ENCODE measurements at places on chromosomes 6 and 20. TPM values are rescaled to one million over a fixed set of nuclear protein-coding genes. Genes with fewer than 3 reads are reported as not detected.

Gene ZNF165
- total RNA-seq: 5.3 TPM

Gene IL17F
- total RNA-seq: not detected

Gene OLIG3
- not detected for total RNA-seq

Gene SIRPG
- total RNA-seq: 0.61 TPM

Gene ARMH2
- not detected for total RNA-seq

Gene TCP11
- total RNA-seq: not detected

Gene GRM4
- total RNA-seq: not detected

Gene CALHM5
- 0.37 TPM for total RNA-seq

GRCh38 chr6:24833711-24834386 lies 35.1 kb upstream of the ARMH2 start:
- no peaks in the 10 kb centered on the region for H3K36me3 ChIP-seq
- no peak overlapping the region for H3K27ac ChIP-seq
- no peaks in the 10 kb centered on the region for H3K27me3 ChIP-seq
- DNase-seq: no peak
- H3K4me3 ChIP-seq: no peak overlapping the region

GRCh38 chr6:46062312-46062711 lies 46.7 kb upstream of the CLIC5 start:
- DNase-seq: peak; percentile 53
- no peaks in the 10 kb centered on the region for H3K27me3 ChIP-seq
- peak overlapping the region; percentile 3 for H3K27ac ChIP-seq
- H3K36me3 ChIP-seq: no peaks in the 10 kb centered on the region

GRCh38 chr6:85354761-85355618 lies 94.9 kb upstream of the NT5E start:
- H3K27ac ChIP-seq: no peak overlapping the region
- DNase-seq: peak; percentile 84
- no peaks in the 10 kb centered on the region for H3K36me3 ChIP-seq
- H3K4me3 ChIP-seq: no peak overlapping the region
- no peaks in the 10 kb centered on the region for H3K4me1 ChIP-seq

DNA sequence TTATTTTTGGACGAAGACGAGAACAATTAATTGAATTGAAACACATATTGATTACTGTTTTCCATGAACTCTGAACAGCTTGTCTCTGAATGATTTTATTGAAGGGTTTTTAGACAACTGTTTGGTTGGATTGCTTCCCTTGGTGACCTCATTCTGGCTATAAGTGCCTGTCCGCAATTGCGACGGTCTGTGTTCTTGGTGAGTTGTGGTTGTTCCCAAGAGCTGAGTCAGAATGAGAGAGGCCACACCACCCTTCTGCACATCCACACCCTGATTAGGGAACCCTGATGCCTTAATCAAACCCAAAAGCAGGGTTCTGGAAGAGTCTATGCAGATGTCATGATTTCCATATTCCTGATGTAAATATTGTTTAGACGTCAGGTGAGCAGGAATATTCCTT lies 747.0 kb downstream of the PTPRT start:
- H3K27ac ChIP-seq: no peak overlapping the region
- no peaks in the 10 kb centered on the region for H3K4me1 ChIP-seq

DNA sequence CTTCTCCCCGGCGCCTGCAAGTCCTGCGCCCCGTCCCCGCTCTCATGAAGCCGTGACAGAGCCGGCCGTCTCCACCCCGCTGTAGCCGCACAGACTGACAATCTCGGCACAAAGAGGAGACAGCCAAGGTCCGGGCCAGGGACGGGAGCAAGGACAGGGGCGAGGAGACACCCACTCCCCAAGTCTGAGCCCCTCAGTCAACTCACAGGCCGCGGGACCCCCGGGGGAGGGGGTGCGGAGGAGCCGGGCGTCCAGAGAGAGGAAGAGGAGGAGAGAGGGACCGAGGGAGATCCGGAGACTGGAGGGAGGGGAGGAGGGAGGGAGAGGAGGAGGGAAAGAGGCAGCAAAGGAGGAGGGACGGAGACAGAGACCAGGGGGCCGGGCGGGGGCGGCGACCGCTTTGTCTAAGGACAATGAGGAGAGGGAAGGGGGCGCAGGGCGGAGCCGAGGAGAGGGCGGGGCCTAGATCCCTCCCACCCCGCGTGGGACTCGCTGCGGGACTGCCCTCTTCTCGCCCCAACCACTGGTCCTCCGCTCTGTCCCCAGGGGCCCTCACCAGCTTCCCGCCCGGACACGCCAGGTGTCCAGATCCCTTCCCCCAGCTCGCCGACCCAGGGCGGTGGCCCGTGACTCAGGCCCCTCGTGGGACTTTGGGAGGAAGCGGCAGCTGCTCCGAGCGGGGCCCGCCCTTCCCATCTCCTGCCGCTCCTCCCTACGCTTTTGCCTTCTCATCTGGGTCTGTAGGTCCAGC lies 638 bp upstream of the PPP1R18 start:
- peak overlapping the region; percentile 53 for H3K4me3 ChIP-seq
- peaks cover 11% of the 10 kb centered on the region for H3K4me1 ChIP-seq
- H3K27ac ChIP-seq: peak overlapping the region; percentile 84
- H3K27me3 ChIP-seq: no peaks in the 10 kb centered on the region

GRCh38 chr6:97658090-97658489 lies 375.1 kb upstream of the MMS22L start:
- no peak overlapping the region for H3K27ac ChIP-seq
- no peaks in the 10 kb centered on the region for H3K4me1 ChIP-seq
- no peak for DNase-seq
- no peaks in the 10 kb centered on the region for H3K27me3 ChIP-seq
- H3K36me3 ChIP-seq: no peaks in the 10 kb centered on the region

- H3K27ac ChIP-seq: no peak overlapping the region
- H3K36me3 ChIP-seq: no peaks in the 10 kb centered on the region
- H3K27me3 ChIP-seq: peaks cover 3% of the 10 kb centered on the region
- no peaks in the 10 kb centered on the region for H3K4me1 ChIP-seq
Observed at GRCh38 chr20:59571151-59571550, 33.2 kb upstream of the PHACTR3 start.

GRCh38 chr6:24844903-24845302 lies 46.2 kb upstream of the ARMH2 start:
- no peaks in the 10 kb centered on the region for H3K4me1 ChIP-seq
- DNase-seq: no peak
- H3K4me3 ChIP-seq: no peak overlapping the region
- H3K27me3 ChIP-seq: no peaks in the 10 kb centered on the region
- no peak overlapping the region for H3K27ac ChIP-seq

- DNase-seq: no peak
- H3K27ac ChIP-seq: no peak overlapping the region
Observed at GRCh38 chr6:142246960-142247359, 54.8 kb upstream of the ADGRG6 start.

GRCh38 chr6:130514712-130515111 lies 148.9 kb downstream of the TMEM200A start:
- no peaks in the 10 kb centered on the region for H3K27me3 ChIP-seq
- H3K4me1 ChIP-seq: no peaks in the 10 kb centered on the region
- no peak overlapping the region for H3K4me3 ChIP-seq

- no peak overlapping the region for H3K4me3 ChIP-seq
- DNase-seq: no peak
- no peaks in the 10 kb centered on the region for H3K36me3 ChIP-seq
- no peaks in the 10 kb centered on the region for H3K4me1 ChIP-seq
- no peak overlapping the region for H3K27ac ChIP-seq
Observed at GRCh38 chr6:126147291-126147815, 161.0 kb downstream of the TRMT11 start.

DNA sequence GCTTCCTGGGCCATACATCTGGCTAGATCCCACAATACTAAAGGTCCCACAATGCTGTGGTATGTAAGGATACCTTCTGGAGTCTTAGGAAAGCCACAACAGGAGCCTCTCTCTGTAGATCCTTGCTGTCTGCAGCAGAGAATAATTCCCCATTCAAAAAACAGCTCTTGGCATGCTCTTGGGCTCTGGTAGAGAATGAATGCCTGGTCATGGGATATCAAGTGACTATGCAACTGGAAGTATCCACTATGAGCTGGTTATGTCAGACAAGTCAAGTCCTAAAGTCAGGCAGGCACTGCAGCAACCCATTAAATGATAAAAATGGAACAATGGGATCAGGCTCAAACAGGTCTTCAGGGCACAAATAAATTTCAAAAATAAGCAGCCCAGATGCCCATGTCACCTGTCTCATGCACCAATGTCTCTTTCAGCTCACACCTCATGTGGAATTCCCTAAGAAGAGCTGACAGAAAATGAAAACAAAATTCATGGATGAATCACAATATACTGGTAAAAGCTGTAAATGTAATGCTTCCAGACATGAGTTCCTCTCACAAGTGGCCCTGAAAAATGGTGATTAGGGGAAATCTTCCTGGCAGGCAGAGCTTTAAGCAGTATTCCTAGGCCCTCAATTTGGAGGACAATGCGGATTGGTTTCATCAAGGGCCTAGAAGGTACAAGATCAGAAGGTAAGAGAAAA lies 4.3 kb downstream of the AK9 start:
- no peaks in the 10 kb centered on the region for H3K4me1 ChIP-seq
- H3K4me3 ChIP-seq: no peak overlapping the region
- H3K36me3 ChIP-seq: no peaks in the 10 kb centered on the region
- H3K27ac ChIP-seq: no peak overlapping the region

DNA sequence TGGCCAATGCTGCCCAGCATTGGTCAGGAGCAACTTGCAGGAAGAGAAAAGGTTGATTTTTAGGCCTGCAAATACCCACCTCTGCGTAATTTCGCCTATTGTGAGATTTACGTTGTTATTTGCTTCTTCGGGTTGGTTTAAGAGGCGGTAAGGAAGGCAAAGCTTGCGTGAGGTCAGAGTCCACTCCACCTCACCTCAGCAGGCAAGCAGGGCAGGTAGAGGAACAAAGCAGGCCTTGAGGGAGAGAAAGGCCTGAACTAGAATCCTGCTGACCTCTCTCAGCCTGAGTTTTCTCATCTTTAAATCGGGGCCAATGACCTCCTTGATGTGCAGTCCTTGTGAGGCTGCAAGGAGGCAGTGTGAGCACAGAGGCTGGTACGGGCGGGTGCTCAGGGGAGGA lies 239.1 kb downstream of the CDC5L start:
- no peaks in the 10 kb centered on the region for H3K27me3 ChIP-seq
- H3K27ac ChIP-seq: no peak overlapping the region
- no peak overlapping the region for H3K4me3 ChIP-seq
- DNase-seq: peak; percentile 45

GRCh38 chr6:129605095-129605494 lies 104.9 kb downstream of the ARHGAP18 start:
- H3K4me1 ChIP-seq: no peaks in the 10 kb centered on the region
- no peak for DNase-seq
- no peaks in the 10 kb centered on the region for H3K27me3 ChIP-seq
- H3K27ac ChIP-seq: no peak overlapping the region

DNA sequence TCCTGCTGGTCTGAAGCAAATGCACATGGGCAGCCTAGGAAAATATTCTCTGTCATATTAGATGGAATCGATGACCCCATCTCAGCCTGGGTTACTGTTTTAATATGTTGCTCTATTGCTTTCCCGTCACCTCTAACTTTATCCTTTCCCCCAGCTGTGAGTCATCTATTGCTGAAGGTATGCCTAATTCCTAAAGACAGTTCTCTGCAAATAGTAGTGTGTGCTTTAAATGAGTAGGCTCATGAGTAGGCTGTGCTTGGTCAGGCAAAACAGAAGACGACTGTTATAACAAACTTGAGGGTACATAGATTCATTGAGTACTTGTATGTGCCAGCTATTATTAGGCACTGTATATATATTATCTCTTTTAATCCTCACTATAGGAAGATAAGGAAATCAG lies 47.2 kb downstream of the CTNNBL1 start:
- no peak for DNase-seq
- no peaks in the 10 kb centered on the region for H3K4me1 ChIP-seq
- H3K36me3 ChIP-seq: peaks cover 13% of the 10 kb centered on the region
- H3K27me3 ChIP-seq: no peaks in the 10 kb centered on the region
- no peak overlapping the region for H3K27ac ChIP-seq
- no peak overlapping the region for H3K4me3 ChIP-seq

- H3K36me3 ChIP-seq: no peaks in the 10 kb centered on the region
- H3K27ac ChIP-seq: no peak overlapping the region
- no peak for DNase-seq
- no peaks in the 10 kb centered on the region for H3K27me3 ChIP-seq
- H3K4me3 ChIP-seq: no peak overlapping the region
- H3K4me1 ChIP-seq: no peaks in the 10 kb centered on the region
Observed at GRCh38 chr6:105537981-105538578, 135.2 kb upstream of the PREP start.

- no peak overlapping the region for H3K4me3 ChIP-seq
- H3K27ac ChIP-seq: peak overlapping the region; percentile 51
- no peak for DNase-seq
- no peaks in the 10 kb centered on the region for H3K4me1 ChIP-seq
- no peaks in the 10 kb centered on the region for H3K36me3 ChIP-seq
- H3K27me3 ChIP-seq: no peaks in the 10 kb centered on the region
Observed at GRCh38 chr6:56525974-56526789, 116.5 kb downstream of the DST start.

DNA sequence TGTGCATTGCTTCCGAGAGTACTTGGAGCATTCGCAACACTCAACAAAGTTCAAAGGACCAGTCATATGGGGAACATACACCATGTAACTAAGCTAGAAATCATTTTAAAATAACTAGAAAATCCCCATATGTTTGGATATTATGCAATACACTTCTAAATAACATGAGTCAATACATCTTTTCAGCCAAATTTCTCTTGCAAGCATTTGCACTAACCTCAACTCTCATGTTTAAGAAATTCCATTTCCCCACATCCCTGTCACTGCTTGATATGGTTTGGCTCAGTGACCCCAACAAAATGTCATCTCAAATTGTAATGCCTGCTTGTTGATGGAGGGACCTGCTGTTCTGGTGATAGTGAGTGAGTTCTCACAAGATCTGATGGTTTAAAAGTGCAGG lies 85.7 kb upstream of the CST7 start:
- no peaks in the 10 kb centered on the region for H3K27me3 ChIP-seq
- no peak for DNase-seq
- no peak overlapping the region for H3K27ac ChIP-seq
- no peak overlapping the region for H3K4me3 ChIP-seq
- no peaks in the 10 kb centered on the region for H3K4me1 ChIP-seq

GRCh38 chr6:141017941-141018340 lies 1114.8 kb upstream of the GJE1 start:
- H3K4me3 ChIP-seq: no peak overlapping the region
- H3K36me3 ChIP-seq: no peaks in the 10 kb centered on the region
- no peak for DNase-seq
- H3K27ac ChIP-seq: no peak overlapping the region
- H3K4me1 ChIP-seq: no peaks in the 10 kb centered on the region

- no peak for DNase-seq
- peak overlapping the region; percentile 8 for H3K27ac ChIP-seq
- H3K4me3 ChIP-seq: peak overlapping the region; percentile 27
- no peaks in the 10 kb centered on the region for H3K4me1 ChIP-seq
Observed at GRCh38 chr20:38260025-38260377, 534 bp downstream of the KIAA1755 start.

- DNase-seq: peak; percentile 62
- H3K27me3 ChIP-seq: no peaks in the 10 kb centered on the region
- peak overlapping the region; percentile 86 for H3K27ac ChIP-seq
Observed at GRCh38 chr20:5127204-5127858, 523 bp downstream of the CDS2 start.

DNA sequence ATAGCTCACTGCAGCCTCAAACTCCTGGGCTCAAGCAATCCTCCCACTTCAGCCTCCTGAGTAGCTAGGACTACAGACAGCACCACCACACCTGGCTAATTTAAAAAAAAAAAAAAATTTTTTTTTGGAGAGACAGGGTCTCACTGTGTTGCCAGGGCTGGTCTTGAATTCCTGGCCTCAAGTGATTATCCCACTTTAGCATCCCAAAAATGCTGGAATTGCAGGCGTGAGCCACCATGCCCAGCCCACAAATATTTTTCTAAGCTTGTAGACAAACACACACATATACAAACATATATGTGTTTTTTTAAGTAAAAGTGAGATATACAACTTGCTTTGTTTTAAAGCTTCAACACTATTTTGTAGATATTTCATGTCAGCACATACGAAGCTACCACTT lies 10.8 kb downstream of the HSPA12B start:
- no peaks in the 10 kb centered on the region for H3K4me1 ChIP-seq
- H3K36me3 ChIP-seq: no peaks in the 10 kb centered on the region
- H3K4me3 ChIP-seq: no peak overlapping the region
- H3K27me3 ChIP-seq: no peaks in the 10 kb centered on the region
- no peak for DNase-seq

Data from colonic mucosa (tissue), 4 donors.